ENCODE measurements at places on chromosomes 5 and 9.

DNA sequence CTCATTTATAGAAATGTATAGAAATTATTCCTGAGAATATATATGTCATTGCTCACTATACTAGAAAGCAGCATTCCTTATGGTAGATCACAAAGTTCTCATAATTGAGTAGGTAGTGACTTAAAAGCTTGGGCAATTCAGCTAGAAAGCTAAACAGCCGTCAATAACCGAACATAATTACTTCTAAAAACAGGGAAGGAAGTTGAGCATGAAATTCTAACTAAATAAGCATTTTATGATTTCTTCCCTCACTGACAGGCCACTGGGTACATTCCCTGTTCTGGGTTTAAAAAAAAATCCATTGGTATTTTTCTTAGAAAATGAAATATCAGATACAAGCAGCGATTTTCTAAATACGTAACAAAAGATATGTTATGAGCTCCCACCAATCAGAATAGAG is 91.1 kb upstream of the DAB2 start:
- no peak for DNase-seq

DNA sequence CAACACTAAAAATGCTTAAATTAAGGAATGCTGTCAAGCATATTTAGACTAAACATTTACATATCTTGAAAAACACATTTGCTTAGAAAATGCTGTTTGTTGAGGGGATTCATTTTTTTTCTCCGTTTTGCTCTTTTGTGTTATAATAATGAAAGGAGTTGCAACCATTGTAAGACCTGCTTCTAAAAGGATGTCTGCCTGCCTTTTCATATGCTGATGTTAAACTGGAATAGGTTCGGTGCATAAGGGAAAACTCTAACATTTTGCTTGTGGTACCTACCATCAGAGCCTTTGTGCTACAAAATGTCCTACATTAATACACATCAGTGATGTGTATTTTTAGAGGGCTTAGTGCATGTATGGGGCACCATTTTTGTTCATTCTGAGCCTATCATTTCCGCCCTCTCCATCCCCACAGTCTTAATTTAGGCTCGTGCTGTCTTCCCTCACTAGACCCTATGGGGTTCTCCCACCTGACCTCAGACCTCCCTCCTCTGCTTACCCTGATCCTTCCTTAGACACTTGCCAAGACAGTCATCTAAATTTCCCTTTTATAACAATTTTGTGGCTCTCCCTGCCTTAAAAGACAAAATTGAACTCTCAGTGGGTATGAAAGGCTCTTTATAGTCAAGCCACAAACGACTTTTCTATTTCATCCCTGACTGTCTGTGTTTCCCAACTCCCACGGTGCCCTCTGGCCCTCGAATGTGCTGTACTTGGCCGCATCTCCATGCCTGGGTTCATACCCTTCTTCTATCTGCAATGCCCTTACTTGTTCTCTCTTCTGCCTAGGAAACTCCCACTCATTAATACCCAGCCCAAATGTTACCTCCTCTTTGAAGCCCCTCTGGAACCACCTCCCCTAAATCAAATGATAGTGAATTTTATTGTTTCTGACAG is 61.2 kb downstream of the CMYA5 start:
- no peak for DNase-seq

GRCh38 chr9:9963841-9964240 is 649.0 kb downstream of the PTPRD start:
- DNase-seq: no peak

DNA sequence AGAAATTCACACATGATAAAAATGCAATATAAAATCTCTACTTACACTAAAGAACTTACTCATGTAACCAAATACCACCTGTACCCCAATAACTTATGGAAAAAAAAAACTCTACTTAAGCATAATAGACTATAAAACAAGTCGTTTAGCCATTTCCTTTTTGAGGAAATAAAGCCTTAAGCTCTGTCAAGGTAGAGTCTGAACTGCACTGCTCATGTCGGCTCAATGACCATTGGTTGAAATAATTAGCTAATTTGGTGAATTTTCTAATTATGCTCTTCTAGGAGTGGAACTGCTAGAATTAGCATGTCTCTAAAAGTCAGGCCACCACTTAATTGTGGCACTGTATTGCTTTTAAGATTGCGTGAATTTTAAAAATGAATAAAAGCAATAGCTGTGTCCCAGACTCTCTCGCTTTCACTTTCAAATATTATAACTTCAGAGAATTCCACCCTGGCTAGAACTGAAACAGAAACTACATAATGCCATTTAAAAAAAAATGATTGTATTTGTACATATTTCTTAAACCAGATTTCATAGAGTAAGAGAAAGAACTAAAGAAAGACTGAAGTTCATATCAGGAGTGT is 113.0 kb upstream of the PCA3 start:
- DNase-seq: no peak

DNA sequence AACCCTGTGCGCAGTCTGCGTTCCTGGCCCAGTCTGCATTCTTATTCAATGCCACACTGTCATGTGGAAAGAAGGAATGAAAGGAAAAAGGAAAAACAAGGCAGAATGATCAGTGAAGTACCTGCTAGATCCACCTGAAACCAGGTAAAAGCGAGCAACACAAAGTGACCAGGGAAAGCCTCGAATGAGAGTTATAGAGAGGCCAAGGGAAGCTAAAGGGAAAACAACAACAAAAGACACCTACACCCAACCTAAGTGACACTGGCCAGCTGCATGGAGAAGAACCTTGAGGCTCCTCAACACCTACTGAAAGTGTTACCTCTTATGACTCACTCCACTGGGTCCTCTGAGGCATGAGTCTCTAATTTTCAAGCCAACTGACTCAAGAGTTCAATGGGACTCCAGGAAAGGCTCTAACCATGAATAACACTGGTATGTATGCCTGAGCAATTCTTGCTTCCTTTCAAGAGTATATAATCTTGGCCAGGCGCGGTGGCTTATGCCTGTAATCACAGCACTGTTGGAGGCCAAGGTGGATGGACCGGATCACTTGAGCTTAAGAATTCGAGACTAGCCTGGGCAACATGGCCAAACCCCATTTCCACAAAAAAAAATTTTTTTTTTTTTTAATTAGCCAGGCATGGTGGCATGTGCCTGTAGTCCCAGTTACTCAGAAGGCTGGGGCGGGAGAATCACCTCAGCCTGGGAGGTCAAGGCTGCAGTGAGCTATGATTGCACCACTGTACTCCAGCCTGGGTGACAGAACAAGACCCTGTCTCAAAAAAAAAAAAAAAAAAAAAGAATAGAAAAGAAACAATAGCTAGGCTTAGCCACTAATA is 29.0 kb downstream of the MTMR12 start:
- DNase-seq: no peak

DNA sequence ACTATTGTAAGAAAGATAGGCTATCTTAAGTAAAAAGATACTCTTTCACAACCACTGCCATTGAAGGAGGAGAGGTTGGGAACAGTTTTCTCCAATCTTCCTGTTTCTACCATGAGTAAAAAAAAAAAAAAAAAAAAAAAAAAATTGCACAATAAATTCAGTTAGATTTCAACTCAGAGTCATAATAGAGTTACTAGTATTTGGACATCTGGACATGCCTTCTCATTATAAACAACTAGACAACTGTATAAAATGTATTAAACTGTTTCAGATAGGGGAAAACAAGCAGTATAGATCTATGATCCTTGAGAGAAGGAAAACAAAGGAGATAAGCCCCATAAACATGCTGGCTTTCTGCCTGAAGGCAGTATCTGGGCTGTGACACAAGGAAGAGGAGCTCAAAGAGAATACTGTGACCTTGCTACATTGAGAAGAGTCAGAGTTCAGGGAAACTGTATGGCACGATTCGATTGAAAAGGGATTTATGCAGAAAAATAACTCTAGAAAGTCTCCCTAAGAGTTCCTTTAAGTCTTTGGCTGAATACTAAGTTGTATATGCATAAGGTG is 249.2 kb upstream of the POU5F2 start:
- DNase-seq: no peak

Measured in progenitor cell of endocrine pancreas (in vitro differentiated cells).